CD4-positive, alpha-beta T cell treated with Interleukin-12 subunit alpha and Interleukin-12 subunit beta, for 1 hour (primary cell): ENCODE measurements at places on chromosomes 5 and 9.

GRCh38 chr9:130920233-130920632, 18.8 kb downstream of the FIBCD1 start:
- no peak for DNase-seq

GRCh38 chr9:88738709-88739108, 203.7 kb downstream of the NXNL2 start:
- DNase-seq, result no peak

- no peak for DNase-seq
Measured at GRCh38 chr9:1722404-1722803, 292.7 kb upstream of the SMARCA2 start.

- DNase-seq, result no peak
Measured at GRCh38 chr5:1235379-1235778, 10.2 kb downstream of the SLC6A18 start.

- DNase-seq, result peak; percentile 58
Measured at GRCh38 chr9:122265149-122265915, 650 bp downstream of the MRRF start.

DNA sequence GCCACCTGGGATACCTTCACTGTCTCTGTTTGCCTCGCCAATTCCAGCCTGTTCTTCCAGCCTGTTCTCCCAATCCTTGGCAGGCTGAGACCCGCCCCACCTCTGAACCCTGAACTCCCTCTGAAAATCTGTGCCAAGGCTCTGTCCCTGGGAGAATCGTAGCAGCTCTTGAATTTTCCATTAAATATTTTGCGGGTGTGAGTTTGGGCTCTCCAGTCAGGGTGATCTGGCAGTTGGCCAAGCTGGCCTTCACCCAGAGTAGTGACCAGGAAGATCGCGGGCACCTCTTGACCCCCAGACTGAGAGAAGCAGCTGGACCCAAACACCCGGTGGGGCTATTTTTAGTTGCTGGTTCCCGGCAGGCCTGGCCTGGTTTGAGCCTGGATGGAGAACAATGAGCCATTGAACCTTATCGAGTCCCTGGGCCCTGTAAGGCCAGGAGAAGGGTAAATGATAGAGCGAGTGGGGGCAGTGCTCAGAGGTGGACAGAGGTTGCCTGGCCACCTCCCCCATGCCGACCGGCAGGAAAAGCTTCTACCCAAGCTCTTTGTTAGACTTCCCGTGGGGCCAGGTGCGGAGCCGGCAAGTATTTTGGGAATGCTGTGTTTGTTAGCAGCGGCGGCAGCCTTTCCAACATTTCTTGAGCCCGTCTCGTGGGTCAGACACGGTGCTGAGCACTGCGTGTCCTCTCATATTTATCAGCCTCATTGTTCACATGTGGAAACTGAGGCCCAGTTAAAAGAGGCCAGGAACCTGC, 146.2 kb downstream of the RGS3 start:
- no peak for DNase-seq

GRCh38 chr5:1315018-1315708, 20.3 kb upstream of the TERT start:
- DNase-seq, result no peak

- no peak for DNase-seq
Measured at GRCh38 chr5:127580731-127581130, 63.3 kb downstream of the PRRC1 start.

GRCh38 chr5:130078661-130079060, 174.4 kb downstream of the CHSY3 start:
- no peak for DNase-seq

GRCh38 chr5:61991430-61991829, 314.6 kb upstream of the KIF2A start:
- no peak for DNase-seq

DNA sequence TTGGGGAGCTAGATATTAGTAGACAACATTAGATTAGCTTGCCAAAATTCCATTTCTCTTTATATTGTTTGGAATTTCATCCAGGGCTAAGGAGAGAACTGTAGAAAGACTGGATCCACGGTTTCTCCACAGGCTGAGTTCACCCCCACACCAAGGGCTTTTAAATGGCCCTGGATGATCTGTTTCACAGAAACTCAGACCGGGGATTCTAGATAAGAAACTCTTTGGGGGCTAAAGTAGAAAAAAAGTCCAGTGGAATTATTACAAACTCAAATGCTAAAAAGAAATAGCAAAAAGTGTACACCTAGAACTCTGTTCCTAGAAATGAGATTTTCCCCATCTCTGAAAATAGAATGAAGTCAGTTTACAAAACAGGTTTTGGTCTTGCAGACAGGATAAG, 80.9 kb downstream of the SUSD1 start:
- no peak for DNase-seq

DNA sequence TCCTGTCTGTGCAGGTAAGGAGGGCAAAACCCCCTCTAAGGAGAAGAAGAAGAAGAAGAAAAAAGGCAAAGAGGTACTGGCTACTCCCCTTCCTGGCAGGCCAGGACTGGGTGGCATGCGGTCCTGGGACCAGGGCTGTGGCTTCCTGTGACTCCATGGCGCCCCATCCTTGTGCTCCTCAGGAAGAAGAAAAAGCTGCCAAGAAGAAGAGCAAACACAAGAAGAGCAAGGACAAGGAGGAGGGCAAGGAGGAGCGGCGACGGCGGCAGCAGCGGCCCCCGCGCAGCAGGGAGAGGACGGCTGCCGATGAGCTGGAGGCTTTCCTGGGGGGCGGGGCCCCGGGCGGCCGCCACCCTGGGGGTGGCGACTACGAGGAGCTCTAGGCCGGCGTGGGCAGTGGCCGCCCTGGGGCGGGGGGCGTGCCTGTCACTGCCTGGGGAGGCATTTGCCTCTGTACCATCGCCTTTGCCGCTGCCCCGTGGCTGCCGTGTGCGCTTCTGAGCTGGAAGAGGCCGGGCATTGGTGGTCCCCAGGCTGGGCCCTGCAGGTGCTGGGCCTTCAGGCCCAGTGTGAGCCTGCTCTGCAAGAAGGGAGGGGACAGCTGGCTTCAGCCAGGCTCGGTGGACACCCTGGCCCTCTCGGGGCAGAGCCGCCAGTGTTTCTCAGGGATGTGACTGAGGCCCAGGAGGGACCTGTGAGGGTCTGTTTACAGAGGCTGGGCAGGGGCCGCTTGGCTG, 2.0 kb upstream of the AJM1 start:
- no peak for DNase-seq

- no peak for DNase-seq
Measured at GRCh38 chr5:1875281-1875842, 7.4 kb downstream of the IRX4 start.

DNA sequence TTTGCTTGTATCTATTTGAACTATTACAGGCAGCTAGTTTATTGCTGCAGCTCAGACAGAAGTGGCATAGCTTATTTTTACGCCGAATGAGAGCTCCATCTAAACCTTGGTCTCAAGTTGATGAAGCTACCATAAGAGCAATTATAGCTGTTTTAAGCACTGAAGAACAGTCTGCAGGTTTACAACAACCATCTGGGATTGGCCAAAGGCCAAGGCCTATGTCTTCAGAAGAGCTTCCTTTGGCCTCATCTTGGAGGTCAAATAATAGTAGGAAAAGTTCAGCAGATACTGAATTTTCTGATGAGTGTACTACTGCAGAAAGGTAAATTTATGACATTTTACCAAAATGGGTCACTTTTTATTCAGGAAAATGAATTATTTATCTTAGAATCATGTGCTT, 67.9 kb downstream of the YTHDC2 start:
- no peak for DNase-seq

GRCh38 chr9:122122903-122123632, 30.0 kb upstream of the TTLL11 start:
- peak; percentile 70 for DNase-seq

DNA sequence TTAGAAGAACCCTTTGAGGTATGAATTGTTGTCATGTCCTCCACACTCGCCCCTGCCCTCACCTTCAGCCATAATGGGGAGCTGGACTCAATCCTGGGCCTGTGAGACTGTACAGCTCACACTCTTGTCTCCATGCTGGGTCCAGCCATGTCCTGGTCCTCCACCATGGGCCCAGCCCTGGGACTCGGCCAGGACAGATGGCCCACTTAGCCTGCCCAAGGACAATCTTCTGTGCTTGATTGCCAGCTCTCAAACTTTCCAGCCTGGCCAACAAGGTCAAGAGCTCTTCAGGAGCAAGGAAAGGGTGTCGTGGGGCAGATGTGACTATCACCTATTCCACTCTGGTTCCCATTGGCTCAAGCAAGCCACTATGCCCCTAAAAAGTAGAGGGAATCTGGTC, 90.8 kb downstream of the HRH2 start:
- DNase-seq, result no peak

DNA sequence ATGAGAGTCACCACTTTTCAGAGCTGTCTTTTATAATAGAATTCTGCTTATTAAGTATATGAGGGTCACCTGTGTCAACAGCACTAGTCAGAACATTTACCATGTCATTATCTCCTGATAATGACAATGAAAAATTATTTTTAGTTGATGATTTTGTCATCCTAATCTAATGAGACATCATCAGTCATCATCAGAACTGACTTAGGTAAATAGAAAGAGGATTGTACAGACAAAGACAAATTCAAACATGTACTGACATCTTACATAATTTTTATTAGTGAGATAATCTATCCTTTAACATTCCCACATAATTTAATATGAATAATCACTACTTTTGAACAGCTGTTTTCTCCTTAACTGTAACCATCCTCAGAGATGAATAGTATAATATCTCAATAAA, 22.6 kb downstream of the CDH9 start:
- DNase-seq, result no peak
